ENCODE measurements at places on chromosomes 2 and 18.
A peak's percentile ranks its signal among the peaks of the same experiment; 100 is the strongest.

- no peak for DNase-seq
Measured at GRCh38 chr2:146386096-146386495, 1458.7 kb upstream of the ACVR2A start.

DNA sequence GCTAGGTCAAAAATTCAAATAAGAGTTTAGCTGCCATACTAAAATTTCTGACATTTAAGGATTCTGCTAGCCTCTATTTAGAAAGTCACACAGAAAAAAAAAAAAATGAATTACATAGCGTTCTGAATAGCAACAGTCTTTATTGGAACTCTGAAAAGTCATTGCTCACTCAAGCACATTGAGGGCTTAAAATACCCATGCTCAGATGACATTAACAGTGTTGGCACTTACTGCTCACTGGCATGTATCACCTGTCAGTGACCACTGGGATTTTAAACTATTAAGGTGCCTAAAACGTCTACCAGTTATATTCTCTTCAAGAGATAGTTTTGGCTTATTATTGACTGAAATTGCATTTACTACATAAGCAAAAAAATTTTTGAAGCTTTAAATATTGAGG, 468.0 kb upstream of the SPHKAP start:
- no peak for DNase-seq

- DNase-seq: no peak
Measured at GRCh38 chr2:55223958-55224760, 7.9 kb downstream of the CLHC1 start.

- DNase-seq: peak; percentile 56
Measured at GRCh38 chr2:148658807-148659722, 14.5 kb downstream of the EPC2 start.

DNA sequence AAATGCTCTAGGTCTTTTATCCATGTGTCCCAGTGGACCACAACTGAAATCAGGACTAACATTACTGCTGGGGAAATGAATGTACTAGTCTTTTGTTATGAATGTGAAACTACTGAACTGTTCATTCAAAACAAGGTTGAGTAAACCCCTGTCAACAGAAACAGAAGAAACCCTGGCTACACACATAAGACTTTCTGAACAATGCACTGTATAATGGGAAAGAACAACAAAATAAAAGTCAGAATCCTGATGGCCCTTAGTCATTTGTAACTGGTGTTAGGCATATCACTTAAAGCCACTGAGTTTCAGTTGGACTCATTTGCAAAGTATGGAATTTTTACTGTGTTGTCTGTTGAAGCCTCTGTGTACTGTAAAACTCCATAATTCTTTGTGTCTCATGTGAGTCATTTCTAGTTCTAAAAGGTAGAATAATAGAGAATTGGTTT, 77.0 kb upstream of the UBXN4 start:
- DNase-seq: peak; percentile 9

GRCh38 chr18:13424363-13424762, 205.8 kb downstream of the LDLRAD4 start:
- DNase-seq: no peak

DNA sequence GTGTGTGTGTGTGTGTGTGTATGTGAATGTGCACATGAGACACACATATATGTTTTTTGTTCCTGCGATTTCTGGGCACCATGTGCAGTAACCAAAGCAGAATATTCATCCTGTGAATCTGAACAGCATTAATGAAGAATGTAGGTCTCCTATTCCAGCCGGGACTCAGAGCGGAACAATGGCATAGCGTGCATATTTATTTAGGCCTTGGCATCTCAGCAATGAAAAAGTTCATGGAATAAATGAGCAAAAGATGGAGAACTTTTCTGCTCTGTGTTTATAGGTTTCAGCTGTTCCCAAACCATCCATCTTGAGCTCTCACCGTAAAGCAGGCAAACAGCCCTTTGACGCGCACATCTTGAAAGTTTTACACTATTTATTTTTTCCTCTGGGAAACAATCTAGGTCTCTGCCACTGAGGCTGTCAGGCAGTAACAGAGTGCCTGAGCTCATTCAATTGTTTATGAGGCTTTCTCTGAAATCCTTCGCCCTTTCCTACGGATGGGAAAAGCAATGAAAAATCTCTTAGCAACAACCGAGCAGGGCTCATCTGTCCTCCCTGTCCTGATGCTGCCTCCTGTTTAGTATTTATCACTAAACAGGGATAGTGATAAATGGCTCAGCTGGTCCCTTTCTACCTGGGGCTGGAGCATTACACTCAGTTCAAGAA, 146.2 kb upstream of the MSH6 start:
- peak; percentile 63 for DNase-seq

- no peak for DNase-seq
Measured at GRCh38 chr2:168443818-168444217, 12.3 kb upstream of the CERS6 start.

DNA sequence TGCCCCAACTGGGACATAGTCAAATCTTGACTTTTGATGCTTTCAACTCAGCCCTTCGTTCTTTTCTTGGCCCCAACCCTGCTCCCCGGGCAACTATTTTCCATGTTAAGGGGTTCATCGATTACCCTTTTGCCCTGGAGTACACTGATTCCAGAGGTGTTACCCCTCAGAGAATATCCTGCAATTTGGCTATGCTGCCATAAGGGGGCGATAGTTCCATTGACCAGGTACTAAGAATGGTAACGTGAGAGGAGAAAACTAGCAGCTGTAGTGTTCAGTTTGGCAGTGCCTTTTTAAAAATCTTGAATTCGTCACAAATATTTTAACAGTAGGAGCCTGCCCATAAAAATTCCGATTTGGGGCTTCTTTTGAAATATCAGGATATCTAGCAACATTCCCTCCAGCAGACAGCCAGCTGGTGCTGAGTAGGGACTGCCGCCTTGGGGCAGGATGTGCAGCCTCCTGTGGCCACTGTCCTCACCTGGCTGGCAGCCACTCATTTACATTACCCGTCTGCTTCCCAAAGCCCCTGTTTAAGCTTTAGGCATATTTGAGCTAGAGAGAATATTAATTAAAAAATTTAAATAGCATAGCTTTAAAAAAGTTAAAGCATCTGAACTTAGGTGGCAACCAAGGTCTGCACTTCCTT, 146.3 kb upstream of the SKOR2 start:
- no peak for DNase-seq

GRCh38 chr18:78913830-78914231, 65.8 kb upstream of the SALL3 start:
- DNase-seq: no peak

DNA sequence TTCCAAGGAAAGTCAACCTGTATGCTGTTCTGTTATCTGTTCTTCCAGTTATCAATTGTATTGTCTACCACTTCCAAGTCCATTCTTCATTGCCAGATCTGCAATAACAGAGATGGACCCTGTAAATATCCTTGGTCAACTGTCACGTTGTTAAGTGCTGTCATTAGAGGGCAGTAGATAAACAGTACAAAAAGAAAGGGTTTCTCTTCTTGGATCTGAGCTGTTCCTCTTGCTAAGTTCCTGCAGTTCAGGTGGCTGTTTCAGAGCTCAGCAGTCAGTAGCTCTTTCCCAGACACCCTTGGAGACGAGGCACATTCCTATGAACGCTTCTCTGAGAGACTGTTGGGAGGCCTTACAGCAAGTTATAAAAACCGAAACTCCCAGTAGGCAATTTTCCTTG, 957.1 kb upstream of the CHAC2 start:
- DNase-seq: peak; percentile 8

DNA sequence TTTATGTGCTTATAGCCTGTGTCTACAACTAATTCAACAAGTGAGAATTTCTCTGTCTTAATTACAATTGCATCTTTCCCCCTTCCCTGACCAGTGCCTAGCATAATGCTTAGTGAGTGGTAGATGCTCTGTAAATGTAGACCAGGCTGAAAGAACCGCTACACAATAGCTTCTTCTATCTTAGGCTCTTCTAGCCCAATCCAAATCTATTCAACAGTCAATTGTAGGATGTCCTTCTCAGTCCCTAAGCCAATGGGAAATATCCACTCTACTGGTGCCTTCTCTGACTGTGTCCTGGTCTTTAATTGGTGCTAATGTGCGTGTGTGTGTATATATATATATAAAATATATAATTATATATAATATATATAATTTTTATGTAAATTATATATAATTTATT, 34.1 kb upstream of the GCC2 start:
- no peak for DNase-seq

DNA sequence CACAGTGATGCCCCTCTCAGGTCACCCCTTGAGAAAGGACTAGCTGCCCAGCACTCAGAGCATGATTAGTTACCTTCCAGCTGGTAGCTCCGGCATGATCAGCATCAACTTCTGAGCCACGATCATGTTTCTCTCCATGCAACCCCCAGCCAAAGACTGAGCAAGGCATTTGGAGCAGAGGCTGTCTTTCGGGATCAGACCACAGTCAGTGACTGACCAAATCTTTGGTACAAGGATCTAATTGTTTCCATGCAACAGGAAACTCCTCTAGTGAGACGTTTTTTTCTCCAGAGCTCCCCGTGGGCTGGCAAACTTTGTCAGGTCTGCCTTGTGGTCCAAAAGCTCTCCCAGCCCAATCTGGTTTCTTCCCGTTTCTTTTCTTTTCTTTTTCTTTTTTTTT, 244.3 kb downstream of the METTL4 start:
- DNase-seq: peak; percentile 8

- no peak for DNase-seq
Measured at GRCh38 chr2:6986912-6987361, 69.7 kb downstream of the RNF144A start.

DNA sequence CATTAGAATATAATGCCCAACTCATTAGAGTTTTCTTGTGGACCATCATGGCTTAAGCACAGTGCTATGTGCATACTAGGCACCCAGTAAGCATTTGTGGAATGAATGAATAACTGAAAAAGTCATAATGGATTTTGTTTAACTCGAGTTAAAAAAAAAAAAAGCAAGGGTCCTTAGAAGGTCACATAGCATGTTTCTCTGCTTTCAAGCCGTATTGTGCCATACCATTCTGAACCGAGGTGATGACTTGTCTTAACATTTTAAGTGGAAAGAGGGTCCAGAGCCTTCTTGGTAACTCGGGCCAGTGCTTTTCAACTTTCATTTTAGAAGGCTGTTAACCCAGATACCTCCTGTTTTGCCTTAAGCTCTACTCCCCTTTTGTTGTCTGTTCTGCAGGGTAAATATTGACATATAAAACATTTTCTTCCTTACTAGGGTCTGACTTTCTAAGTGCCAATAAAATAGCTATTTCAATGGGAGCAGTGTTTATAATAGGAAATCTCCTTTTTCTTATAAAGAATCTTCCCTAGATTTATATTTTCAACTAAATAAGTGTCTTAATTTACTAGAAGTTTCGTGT, 787 bp upstream of the ADGRF3 start:
- DNase-seq: no peak

DNA sequence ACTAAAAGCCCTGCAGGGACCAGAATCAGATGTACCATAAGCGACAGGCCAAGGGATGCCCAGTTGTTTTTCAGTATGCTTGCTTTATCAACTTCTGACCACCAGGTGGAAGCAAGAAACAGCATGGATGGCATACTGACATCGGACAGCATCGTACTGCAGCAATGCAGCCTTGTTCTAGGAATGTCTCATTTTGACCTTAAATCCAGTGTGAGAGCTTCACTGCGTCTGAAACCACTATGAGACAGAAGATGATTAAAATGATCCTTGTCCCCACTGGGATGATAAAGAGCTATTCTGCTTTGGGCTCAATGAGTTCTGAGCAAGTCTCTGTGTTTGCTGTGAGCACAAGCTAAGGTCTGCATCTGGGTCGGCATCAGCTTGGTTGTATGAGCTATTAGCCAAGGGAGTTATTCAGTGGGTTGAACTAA, 54.3 kb downstream of the CDK15 start:
- peak; percentile 86 for DNase-seq

DNA sequence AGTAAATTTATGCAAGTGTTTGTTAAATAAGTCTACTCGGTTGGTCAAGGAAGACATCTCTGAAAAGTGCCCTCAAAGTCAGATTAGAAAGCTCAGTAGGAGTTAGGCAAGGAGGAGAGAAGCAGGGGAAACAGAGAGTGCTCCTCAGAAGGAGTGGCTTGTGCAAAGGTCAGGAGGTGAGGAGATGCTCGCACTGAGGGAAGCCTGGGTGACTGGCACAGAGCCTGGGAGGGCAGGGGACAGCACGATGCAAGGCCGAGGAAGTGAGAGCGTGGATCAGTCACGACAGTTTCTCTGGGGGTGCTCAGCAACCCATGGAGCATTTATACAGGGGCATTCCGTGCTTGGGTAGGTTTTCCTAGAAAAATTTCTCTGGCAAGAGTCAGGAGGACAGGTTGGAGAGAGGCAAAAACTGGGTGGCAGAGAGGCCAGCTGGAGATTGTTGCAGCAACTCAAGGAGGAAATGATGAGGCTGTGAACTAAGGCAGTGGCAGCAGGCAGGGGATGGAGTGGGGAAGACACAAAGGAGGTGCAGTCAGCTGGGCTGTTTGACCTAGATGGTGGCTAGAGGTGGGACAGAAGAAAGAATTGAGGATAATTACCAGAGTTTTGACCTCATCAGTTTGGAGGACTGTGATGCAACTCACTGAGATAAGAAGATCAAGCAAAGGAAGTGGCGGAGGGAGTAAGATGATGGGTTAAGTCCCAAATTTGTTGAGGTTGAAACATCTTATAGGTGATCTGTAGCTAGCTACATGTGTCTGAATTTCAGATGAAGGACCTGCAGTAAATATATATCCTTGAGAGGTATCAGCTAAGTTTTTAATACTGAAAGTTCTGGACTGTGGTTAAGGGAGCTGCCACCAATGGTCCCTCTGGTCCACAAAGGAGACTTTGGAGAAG, 52.4 kb downstream of the BCL2 start:
- DNase-seq: no peak

DNA sequence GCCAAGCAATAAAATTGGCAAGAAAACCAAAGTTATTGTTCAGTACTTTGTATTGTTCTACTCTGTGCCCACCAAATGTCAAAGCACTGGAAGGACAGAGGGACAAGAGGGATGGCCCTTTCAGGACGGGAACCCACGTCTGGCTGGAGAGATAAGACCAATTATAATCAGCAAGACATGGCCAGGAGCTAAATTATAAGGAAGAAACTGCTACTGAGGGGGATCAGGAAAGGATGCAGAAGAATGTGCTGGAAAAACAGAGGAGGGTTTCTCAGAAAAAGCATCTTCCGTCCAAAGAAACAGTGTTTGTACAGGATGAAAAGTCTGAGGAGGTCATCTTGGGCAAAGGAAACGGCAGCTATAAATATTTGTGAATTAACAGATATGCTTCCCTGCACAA, 46.4 kb upstream of the NARS1 start:
- DNase-seq: no peak

DNA sequence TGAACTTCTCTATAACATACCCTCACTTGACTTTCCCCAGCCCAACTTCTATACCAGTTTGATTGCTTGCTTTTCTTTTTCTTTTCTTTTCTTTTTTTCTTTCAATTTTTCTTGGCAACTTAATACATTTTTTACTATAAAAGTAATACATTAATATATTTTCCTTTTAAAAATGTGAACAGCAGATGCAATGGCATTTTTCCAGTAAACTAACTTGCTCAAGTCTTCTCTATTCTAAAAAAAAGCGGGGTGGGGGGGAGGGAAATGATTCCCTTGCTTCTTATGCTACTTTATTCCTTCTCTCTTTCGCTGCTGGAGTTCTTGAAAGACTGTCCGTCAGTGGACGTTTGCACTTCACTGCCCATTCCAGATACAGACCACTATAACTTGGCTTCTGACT, 70.5 kb downstream of the RBMS1 start:
- DNase-seq: no peak

Data from AG10803 (cell line).